ENCODE measurements at places on chromosomes 1 and 21. TPM values are rescaled to one million over a fixed set of nuclear protein-coding genes. Genes with fewer than 3 reads are reported as not detected.

GRCh38 chr1:171355727-171356126 lies 41.7 kb downstream of the FMO4 start:
- no peak for DNase-seq

DNA sequence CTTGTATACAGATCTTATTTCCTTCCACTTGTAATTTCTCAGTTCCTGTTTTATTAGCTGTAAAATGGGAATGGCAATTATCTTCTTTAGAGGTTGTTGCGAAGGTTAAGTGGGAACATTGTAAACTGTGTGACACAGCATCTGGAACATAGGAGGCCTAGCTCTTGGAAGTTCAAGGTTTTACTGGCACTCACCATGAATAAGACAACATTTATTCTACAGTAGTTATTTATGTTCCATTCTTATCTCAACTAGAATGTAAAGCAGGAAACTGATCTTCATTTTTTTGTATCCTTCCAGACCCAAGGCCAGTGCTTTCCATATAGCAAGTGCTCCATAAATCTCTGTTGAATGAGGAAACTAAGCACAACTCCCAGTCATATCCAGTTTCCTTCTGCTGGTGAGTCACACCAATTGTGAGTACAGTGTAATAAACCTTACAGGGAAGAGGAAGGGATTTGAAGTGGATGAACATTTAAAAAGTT lies 1.4 kb downstream of the BCL10 start:
- DNase-seq = no peak

DNA sequence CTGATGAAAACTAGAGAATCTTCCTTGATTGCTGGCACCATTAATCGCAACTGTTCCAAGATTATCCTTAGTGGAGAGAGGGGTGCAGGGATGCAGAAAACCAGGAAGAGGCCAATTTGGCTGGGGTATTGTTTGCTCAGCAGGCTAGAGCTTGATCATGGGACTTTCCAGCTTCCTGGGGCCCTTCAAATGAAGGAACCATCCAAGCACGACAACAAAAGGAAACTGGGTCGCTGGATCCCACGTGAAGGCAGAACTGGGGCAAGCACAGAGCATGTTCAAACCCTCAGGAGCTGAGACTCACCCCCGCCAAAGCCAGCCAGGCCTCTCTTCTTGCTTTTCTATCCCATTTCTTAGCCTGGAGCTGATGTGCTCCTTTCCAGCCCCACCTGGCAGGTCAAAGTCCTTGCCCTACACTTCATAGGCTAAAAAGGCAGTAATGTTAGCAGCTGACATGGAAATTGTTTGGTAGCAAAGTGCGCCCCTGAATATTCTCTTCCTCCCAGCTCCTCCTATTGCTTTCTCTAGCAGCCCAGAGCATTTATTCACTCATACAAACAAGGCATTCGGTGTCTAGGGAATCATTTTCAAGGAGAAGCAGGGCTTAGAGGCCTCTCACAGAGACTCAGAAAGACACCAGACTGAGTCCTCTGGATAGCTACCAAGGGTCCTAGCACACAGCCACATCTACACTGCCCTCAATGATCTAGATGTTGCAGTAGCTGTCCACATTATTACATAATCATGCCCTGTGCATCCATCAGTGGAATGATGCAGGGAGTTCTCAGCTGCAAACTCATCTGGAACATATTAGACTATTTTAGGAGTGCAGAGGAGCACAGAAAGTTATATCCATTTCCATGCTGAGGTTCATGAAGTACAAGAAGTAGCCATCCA lies 11.5 kb downstream of the KCNA2 start:
- no peak for DNase-seq

DNA sequence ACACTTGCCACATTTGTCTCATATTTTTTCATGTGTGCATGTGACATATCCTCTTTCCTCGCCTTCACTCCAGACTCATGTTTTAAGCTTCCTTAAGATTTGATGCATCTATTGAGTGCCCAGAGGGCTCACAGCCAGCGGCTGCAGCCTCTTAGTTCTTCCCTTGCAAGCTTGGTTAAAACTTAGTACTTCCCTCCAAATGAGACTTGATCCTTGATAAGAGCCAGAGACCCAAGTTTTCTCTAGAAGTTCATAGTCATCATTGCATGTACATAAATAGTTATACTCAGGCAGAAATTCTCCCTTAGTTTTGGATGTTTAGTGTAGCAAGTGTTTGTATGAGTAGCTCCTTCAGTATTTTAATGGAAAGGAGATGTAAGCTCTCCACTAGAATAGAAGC lies 337.6 kb upstream of the B3GALT2 start:
- no peak for DNase-seq

DNA sequence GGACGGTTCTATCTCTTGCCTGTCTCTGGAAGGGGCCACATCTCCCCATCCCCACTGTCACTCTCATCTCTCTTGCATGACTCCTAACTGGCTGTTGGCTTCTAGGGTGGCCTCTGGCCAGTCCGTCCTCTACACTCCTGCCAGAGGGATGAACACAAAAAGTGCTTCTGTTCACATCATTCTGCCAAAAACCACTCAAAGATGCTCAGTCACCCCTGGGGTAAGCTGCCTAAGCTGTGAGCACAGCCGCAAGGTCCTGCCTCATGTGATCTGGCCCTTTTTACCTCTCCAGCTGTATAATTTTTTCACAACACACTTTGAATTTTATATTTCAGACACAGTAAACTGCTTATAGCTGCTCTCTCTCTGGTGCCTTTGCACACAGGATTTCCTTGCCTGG lies 97.6 kb upstream of the CD34 start:
- DNase-seq = no peak

- peak; percentile 81 for DNase-seq
Measured at GRCh38 chr1:47436304-47436978, 1.4 kb upstream of the FOXD2 start.

GRCh38 chr1:58293388-58293787 lies 253.1 kb downstream of the OMA1 start:
- no peak for DNase-seq

GRCh38 chr21:38244407-38244787 lies 12.4 kb upstream of the KCNJ15 start:
- no peak for DNase-seq

DNA sequence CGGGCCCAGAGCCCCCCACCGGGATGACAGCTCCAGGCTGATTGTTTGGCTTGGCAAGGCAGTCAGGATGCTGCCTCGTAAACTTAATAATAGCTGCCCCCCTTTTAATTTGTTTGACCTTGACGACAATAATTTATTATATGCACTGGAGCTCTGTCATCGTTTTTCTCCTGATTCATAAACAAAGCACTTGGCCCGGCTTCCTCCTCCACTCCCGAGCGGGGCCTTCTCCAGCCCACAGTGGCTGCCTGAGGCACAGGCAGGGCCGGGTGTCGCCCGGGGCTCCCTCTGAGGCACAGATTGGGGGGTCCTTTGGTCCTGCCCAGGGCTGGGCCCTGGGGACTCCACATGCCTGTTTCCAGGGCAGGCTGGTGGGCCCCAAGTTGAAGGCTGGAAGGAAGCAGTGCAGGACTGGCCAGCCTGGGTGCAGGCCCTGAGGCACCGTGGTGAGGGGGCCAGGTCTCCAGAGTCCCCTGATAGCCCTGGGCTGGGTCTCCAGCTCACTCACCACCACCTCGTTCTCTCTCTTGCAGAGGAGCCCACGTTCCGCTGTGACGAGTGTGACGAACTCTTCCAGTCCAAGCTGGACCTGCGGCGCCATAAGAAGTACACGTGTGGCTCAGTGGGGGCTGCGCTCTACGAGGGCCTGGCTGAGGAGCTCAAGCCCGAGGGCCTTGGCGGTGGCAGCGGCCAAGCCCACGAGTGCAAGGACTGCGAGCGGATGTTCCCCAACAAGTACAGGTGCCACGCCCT lies 52.0 kb upstream of the ARHGEF16 start:
- no peak for DNase-seq

DNA sequence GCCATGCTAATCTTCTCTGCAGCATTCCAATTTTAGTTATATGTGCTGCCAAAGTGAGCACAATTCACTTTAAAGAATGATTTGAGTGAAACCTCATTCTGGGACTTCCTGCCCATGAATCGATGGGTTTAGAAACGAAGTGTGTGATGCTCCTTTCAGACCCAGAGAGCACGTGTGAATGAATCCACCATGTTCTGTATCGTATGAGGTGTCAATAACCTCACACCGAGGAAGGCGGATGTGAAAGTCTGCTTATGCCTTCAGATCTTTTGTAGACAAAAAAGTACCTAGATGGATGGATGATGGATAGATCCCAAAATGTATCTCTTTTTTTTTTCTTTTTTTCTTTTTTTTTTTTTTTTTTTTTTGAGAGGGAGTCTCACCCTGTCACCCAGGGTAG lies 13.8 kb downstream of the UBASH3A start:
- no peak for DNase-seq

- DNase-seq = no peak
Measured at GRCh38 chr1:88401313-88401712, 282.8 kb upstream of the PKN2 start.

DNA sequence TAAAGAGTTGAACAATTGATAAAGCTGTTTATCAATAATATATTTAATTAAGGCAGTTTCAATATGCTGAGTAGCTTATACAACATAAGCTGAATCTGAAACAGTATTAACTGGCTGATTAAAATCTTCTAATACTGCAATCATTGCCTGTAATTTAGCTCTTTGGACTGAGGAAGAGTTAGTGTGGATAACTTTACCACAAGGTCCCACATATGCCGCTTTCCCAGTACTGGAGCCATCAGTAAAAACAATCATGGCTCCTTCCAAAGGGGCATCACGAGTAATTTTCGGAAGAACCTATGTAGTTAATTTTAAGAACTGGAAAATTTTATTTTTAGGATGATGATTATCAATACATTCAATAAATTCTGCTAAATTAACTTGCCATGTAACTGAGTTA lies 6.7 kb downstream of the DAP3 start:
- no peak for DNase-seq

- DNase-seq = no peak
Measured at GRCh38 chr1:55935236-55935635, 644.1 kb downstream of the PLPP3 start.

- no peak for DNase-seq
Measured at GRCh38 chr1:11800756-11801433, 4.9 kb downstream of the MTHFR start.

DNA sequence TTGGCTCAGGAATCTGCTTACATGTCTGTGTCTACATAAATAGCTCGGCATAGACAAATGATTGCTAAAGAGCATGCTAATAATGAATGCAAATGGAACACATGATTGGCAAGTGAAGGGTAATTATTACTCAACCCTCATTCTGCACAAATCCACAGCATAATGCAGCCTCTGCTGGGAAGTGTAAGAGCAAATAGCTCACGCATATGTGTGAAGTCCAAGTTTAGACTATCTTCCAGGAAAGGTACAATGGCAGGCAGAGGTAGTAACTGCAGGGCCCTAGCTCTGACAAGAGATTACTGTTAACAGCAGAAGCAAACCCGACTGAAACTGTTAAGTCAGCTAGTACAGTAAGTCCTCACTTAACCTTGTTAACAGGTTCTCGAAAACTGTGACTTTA lies 7.0 kb upstream of the IL6R start:
- DNase-seq = no peak

DNA sequence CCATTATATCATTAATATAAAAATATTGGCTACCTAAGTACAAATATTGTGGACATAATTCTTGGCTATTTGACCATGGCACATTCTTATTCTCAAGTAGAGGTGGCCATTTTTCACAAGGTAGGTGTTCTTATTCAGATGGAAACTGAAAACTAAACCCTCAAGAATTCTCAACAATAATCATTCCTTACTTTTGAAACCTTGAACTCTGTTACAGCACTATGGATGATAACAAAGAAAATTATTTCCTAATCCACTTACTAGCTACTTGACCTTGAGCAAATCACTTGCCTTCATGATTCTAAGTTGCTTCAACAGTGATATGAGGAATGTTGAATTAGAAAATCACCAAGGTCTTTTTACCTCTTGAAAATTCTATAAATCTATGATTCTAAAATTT lies 482.2 kb downstream of the PTPRC start:
- no peak for DNase-seq

DNA sequence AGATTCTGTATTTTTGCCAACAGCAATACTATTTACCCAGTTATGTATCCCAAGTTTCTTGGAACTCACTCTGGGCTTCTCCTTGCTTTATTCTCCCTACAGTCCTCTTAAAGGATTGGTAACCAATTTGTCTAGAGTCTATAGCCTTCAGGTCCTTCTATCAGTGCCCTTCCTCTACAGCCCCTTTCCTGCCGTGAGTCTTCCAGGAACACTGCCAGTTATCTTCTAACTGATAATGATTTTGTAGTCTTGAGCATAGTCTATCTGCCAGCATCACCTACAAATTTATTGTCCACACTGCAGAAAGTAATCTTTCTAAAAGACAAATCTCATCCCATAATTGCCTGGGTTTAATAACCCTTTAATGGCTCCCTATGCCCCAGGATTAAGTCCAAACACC lies 8.2 kb downstream of the LRRC8B start:
- DNase-seq = no peak

DNA sequence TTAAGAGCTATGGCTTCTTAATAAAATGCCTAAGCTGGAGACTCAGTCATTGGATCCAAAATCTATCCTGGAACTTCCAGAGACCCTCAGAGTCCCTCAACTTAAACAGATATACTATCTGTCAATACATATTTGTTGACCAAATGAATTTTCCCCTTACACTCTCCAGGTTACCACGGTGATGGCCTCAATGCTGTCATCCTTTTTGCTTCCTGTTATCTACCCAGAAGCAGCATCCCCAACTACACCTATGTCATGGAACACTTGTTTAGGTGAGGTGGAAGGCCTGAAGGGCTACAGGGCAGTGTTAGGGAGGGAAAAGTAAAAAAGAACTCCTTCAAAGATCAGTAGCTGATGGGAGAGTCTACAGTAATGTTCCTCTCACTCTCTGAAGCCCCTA lies 4.4 kb upstream of the C1orf56 start:
- no peak for DNase-seq

The NPR1 gene
- 0.93 TPM for total RNA-seq

The TRIM45 gene
- total RNA-seq = 16.6 TPM

The CYP4Z1 gene
- not detected for total RNA-seq

The OBSCN gene
- 46.5 TPM for total RNA-seq

The SPRR2B gene
- total RNA-seq = not detected

The AMY2A gene
- not detected for total RNA-seq

The CYP4B1 gene
- not detected for total RNA-seq

The UCK2 gene
- 66.7 TPM for total RNA-seq

The LAMB3 gene
- not detected for total RNA-seq

The LY9 gene
- total RNA-seq = not detected
